AG08395 (cell line): ENCODE measurements at places on chromosomes 1 and 21.

GRCh38 chr1:26399034-26399433 lies 11.6 kb upstream of the LIN28A start:
- DNase-seq = no peak

- DNase-seq = no peak
Measured at GRCh38 chr1:230794431-230794830, 47.2 kb downstream of the CAPN9 start.

- no peak for DNase-seq
Measured at GRCh38 chr1:210361665-210362064, 33.0 kb downstream of the HHAT start.

DNA sequence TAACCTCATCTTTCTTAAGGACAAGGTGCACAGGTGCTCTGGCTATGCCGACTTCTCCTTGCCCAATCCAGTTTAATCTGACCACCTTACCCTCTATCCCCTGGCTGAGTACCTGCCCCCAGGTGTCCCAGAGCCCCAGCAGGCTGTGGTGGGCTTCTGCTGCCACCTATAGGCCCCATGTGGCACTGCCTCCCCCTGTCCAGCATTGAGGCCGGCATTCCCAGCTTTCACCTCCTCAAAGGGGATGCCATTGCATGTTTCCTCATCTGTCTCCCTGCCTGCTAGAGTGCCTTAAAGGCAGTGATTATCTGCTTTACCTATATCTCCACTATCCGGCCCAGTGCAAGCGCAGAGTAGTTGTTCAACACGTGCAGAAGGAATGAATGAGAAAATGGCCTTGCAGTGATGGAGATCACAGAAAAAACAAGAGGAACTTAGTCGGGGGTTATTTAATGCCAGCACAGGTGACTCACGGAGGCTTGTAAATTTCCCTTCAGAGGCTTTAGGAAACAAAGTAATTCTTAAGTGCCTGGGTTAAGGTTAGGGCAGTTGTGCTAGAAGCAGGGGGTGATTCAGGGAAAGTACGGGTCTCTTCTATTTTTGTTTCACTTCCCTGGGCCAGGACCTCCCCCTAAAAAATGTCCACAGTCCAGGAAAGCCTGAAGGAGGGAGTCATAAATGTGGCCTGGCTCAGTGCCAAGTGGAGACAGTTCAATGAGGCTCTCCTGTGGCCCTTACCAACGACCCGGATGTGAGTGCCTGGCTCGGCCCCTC lies 131.8 kb upstream of the NGF start:
- peak; percentile 66 for DNase-seq

GRCh38 chr1:37764414-37764825 lies 500 bp downstream of the EPHA10 start:
- DNase-seq = peak; percentile 68

GRCh38 chr1:205975387-205975998 lies 27.7 kb downstream of the RAB7B start:
- no peak for DNase-seq

GRCh38 chr1:194466706-194467105 lies 1280.3 kb upstream of the B3GALT2 start:
- no peak for DNase-seq

- peak; percentile 52 for DNase-seq
Measured at GRCh38 chr1:15691434-15692032, 7.4 kb downstream of the PLEKHM2 start.

- peak; percentile 57 for DNase-seq
Measured at GRCh38 chr1:153652805-153653500, 5.5 kb upstream of the SNAPIN start.

GRCh38 chr1:204941421-204942338 lies 71.0 kb downstream of the NFASC start:
- peak; percentile 88 for DNase-seq

- DNase-seq = no peak
Measured at GRCh38 chr1:195472291-195472690, 1135.9 kb downstream of the KCNT2 start.

DNA sequence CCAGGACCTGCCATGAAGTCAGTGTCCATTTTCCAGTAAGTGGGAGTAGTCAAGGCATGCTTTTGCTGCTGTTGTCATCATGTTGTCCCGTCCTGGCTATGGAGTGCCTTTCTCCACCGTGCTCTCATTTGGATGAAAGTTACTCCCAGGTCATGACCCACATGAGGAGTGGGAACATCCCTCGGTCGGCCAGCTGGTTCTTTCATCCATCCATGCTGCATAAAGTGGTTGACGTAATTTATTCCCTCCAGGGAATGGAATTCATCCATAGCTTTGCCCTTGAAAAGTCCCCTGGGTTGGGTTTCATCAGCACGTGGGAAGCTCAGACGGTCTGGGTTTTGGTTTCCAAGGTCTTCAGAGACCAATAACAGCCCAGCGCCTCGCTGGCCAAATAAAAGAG lies 11.6 kb downstream of the PLA2G2A start:
- no peak for DNase-seq

GRCh38 chr1:18805925-18806849 lies 53.3 kb downstream of the TAS1R2 start:
- DNase-seq = peak; percentile 48

DNA sequence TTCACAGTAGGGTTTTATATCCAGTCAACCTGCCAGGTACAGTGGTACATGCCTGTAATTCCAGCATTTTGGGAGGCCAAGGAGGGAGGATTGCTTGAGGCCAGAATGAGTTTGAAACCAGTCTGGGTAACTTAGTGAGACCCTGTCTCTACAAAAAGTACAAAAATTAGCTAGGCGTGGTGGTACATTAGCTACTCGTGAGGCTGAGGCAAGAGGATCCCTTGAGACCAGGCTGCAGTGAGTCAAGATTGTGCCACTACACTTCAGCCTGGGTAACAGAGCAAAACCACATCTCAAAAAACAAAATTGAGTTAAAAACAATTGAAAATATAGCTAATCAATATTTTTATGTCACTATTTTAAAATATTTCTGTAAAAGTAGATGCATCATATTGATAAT lies 33.2 kb downstream of the DDI2 start:
- no peak for DNase-seq

- DNase-seq = no peak
Measured at GRCh38 chr1:32494196-32494595, 29.3 kb downstream of the ZBTB8B start.

GRCh38 chr1:109535481-109535880 lies 4.2 kb upstream of the GPR61 start:
- no peak for DNase-seq

DNA sequence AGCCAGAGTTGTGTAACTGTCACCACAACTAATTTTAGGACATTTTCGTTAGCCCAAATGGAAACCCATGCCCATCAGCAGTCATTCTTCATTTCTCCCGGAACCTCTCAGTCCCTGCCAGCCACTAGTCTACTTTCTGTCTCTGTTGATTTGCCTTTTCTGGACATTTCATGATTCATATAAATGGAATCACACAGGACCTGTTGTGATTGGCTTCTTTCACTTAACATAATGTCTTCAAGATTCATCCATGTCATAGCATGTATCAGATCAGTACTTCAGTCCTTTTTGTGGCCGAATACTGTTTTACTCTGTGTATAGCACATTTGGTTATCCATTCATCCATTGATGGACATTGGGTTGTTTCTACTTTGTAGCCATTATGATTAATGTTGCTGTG lies 7.1 kb downstream of the SLC66A1 start:
- DNase-seq = no peak

- DNase-seq = no peak
Measured at GRCh38 chr1:95040032-95040525, 32.7 kb downstream of the ALG14 start.

DNA sequence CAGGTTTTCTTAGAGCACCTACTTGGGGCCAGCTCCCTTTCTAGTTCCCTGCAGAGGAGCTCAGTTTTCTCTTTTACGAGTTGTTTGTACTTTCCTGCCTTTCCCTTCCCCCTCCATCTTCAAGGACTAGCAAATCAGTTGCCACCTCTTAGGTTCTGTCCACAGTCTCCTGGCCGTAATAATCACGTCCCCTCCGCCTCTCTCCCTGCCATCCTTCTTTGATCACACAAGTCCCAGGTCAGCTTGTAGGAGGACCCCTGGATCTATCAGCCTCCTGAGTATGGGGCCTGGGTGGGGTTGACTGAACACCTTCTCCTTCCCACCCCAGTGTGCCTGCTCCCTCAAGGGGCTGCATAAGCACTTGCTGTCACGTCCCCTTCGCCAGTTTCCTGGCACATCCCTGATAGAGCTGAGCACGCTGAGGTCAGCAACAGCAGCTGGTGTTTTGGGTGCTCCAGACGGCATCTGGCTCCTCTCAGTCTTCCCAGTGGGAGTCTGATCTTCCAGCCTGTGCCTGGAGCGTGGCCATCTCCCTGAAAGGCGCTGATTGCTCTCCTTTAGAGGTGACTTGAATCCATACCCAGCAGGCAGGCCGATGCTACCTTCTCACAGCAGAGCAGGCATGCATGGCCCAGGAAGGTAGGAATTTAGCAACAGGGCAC lies 216.1 kb upstream of the TMEM51 start:
- DNase-seq = no peak

- DNase-seq = no peak
Measured at GRCh38 chr1:115467196-115467595, 129.1 kb upstream of the NGF start.

DNA sequence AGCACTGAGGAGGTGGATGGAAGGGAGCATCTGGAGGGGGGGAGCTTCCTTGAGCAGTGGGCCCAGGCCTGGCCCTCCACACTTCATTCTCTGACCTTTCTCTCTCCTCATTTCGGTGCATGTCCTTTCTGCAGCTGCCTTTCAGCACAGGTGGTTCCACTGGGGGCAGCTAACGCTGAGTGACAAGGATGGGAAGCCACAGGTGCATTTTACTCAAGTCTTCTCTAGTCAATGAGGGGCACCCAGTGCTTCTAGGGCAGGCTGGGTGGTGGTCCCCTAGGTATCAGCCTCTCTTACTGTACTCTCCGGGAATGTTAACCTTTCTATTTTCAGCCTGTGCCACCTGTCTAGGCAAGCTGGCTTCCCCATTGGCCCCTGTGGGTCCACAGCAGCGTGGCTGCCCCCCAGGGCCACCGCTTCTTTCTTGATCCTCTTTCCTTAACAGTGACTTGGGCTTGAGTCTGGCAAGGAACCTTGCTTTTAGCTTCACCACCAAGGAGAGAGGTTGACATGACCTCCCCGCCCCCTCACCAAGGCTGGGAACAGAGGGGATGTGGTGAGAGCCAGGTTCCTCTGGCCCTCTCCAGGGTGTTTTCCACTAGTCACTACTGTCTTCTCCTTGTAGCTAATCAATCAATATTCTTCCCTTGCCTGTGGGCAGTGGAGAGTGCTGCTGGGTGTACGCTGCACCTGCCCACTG lies 43.2 kb downstream of the YARS1 start:
- no peak for DNase-seq

GRCh38 chr1:167899253-167899681 lies 14.7 kb downstream of the ADCY10 start:
- DNase-seq = peak; percentile 60

DNA sequence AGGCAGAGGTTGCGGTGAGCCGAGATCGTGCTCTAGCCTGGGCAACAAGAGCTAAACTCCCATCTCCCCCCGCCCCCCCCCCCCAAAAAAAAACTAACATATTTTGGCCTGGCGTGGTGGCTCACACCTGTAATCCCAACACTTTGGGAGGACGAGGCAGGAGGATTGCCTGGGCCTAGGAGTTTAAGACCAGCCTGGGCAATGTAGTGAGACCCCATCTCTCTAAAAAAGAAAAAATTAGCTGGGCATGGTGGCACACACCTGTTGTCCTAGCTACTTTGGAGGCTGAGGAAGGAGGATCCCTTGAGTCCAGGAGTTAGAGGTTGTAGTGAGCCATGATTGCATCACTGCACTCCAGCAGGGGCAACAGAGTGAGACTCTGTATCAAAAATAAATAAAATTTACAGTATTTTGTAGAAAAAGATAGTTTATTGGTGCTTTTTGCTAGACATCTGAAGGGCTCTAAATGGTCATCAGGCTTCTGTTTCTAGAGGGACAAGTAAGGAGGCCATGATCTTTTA lies 9.0 kb downstream of the YTHDF2 start:
- no peak for DNase-seq

- no peak for DNase-seq
Measured at GRCh38 chr1:3690282-3691065, 38.2 kb downstream of the TP73 start.

GRCh38 chr1:213927846-213928245 lies 59.9 kb upstream of the PROX1 start:
- DNase-seq = no peak

DNA sequence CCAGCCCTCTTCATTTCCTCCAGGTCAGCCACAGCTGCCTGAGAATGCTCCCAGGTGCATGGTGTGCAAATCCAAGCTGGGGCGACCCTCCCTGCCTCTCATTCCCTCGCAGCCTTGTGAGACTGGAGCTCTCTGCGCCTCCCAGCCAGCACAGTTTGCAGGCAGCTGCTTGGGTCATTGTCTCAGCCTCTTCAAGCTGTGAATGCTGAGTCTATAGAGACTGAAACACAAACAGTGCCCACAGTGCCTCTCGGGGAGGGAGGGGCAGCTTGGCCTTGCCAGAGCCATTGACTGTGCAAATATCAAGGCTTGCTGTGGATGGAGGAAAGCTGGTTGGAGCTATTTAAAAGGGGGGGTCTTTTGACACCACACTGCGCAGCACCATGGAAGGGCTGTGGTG lies 10.6 kb downstream of the PLXNA2 start:
- DNase-seq = no peak

DNA sequence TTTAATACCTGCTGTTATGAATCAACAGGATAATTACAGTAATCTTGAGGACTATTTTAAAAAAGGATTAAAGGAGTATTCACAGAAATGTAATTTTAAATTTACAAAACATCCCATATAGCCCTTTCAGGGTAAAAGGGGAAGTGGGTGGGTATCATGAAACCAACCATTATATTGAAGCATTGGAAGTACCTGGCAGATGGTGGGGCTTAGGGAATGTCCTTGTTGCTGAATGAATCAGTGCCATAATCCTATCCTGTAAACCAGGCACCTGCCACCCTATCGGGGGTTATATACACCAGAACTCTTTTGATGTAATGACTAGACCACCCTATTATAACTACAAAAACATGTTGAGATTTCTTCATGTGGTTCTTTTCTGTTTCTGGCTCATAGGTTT lies 30.4 kb downstream of the CDC14A start:
- DNase-seq = no peak

DNA sequence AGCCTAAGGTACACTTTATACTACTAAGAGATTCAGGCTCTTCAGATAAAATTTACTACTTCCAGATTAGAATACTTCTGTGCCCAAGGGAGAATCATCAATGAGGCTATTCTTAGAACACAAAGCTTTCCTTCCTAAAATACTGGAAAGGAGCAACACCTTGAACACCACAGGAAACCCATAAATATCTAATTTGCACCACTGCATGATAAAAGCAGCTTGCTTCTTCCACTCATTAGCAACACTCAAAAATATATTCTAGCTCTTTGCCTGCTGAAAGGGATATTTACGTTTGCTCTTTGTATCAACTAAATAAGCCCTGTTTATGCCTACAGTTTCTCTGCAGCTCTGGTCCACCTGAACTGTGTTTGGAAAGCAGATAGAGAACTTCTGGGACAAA lies 284.3 kb downstream of the RWDD3 start:
- DNase-seq = no peak
